ENCODE measurements at places on chromosomes 2 and 18. TPM values are rescaled to one million over a fixed set of nuclear protein-coding genes. Genes with fewer than 3 reads are reported as not detected.

The PCARE gene
- not detected for total RNA-seq

The ASB18 gene
- not detected for total RNA-seq

The GALNT13 gene
- not detected for total RNA-seq

The SLC9A4 gene
- total RNA-seq = not detected

The UGT1A4 gene
- not detected for total RNA-seq

The APOB gene
- 1.9 TPM for total RNA-seq

The OXER1 gene
- 0.13 TPM for total RNA-seq

The C2orf15 gene
- total RNA-seq = 2.3 TPM

The YES1 gene
- total RNA-seq = 16.3 TPM

The MLPH gene
- not detected for total RNA-seq

- no peak for DNase-seq
Observed at GRCh38 chr18:75170022-75170789, 38.7 kb downstream of the PTGR3 start.

- DNase-seq = no peak
Observed at GRCh38 chr18:37225279-37225678, 340.3 kb downstream of the CELF4 start.

DNA sequence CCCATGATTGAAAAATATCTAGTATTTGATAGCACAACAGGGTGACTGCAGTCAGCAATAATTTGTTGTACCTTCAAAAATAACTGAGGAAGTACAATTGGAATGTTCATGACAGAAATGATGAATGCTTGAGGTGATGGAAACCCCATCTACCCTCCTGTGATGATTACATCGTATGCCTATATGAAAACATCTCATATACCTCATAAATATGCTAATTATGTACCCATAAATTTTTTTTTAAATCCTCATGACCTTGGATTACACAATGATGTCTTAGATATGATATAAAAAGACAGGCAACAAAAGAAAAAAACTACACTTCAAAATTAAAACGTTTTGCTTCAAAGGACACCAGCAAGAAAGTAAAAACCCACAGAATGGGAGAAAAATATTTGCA is 1.4 kb upstream of the POLR1B start:
- DNase-seq = no peak

DNA sequence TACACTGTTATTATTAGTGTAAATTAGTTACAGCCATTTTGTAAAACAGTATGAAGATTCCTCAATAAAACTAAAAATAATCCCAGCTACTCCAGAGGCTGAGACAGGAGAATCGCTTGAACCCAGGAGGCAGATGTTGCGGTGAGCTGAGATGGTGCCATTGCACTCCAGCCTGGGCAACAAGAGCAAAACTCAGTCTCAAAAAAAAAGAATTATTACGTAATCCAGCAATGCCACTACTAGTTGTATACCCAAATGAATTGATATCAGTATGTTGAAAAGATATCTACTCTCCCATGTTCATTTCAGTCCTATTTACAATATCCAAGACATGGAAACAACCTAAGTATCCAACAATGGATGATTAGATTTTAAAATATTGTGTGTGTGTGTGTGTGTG is 313.6 kb downstream of the EPHA4 start:
- DNase-seq = no peak

DNA sequence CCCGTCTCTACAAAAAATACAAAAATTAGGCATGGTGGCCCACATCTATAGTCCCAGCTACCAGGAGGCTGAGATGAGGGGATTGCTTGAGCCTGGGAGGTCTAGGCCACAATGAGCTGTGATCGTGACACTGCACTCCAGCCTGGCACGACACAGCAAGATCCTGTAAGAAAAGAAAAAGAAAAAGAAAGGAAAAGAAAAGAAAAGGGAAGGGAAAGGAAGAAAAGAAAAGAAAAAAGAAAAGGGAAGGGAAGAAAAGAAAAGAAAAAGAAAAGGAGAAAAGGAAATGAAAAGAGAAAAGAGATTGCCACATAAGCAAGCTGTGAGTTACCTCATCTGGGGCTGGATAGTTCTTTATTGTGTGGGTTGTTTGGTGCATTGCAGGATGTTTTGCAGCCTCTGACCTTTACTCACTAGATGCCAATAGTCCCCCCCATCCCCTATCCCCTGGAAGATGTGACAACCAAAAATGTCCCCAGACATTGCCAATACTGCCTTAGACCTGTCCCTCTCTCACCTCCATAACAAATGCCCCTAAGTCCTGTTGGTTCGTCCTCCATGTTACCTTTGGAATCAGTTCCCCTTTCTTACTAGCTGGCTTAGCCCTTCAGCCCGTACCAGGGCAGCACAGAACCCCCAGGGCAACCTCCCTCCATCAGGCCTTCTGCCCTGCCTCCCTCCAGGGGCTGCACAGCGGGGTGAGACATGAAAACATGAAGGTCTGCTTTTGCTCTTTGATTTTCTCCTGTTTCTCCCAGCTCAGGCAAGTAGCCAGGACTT is 8.9 kb downstream of the ASPRV1 start:
- no peak for DNase-seq

DNA sequence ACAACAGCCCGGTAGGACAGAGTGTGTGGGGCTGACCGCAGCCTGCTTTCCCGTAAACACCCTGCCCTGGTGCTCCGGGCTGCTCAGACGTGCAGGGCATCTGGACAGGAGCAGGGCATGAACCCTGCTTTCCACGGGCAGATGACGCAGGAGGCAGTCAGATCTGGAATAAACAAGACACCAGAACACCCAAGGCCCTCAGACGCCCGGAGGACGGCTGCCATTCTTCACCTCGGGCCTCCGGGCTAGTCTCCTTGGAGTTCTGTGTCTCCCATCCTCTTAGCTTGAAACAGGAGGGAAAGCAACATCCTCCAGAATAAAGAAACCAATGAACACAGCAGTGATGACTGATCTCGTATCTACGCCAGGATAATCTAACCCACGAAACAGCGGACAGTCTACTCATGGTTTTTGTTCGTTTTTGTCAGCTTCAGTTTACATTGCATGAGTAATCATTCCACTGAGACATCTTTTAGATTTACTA is 7.3 kb downstream of the PXDN start:
- no peak for DNase-seq

GRCh38 chr18:2036086-2036485 is 535.2 kb downstream of the METTL4 start:
- DNase-seq = no peak

DNA sequence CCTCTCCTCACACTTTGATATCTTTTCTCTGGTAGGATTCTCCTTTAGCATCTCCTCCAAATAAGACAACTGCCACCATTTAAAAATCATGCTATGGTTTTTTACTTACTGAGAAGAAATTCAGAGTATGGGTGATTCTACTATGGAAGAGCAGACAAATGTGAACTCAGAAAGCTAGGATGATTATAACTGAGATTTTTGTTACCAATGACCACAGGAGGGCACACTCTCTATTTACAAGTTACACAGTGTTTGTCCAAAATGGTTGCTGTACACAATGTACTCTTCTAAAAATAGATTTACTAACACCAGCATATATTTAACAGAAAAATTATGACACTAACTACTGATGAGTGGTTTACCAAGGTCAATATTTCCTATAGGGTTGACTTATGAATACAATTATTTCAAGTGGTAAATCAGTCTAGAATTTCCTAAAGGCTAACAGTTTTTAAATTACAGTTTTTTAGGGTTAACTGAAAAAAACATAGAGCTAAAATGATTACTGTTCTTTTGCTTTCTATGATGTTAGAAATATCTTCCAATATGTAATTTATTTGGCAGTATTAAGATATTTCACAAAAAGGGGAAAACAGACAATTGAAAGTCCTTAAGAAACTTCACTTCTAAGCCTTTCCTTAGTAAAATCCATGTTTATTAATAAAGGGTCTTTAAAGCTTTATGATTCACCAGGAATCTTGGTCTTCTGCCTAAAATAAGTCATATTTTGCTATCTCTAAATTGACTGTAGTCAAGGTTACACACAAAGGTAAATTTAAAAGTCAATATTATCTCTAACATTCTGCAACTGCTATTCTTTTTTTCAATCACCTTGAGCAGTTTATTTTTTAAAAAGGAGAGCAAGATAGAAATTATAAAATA is 57.2 kb downstream of the MAP4K3 start:
- DNase-seq = no peak

DNA sequence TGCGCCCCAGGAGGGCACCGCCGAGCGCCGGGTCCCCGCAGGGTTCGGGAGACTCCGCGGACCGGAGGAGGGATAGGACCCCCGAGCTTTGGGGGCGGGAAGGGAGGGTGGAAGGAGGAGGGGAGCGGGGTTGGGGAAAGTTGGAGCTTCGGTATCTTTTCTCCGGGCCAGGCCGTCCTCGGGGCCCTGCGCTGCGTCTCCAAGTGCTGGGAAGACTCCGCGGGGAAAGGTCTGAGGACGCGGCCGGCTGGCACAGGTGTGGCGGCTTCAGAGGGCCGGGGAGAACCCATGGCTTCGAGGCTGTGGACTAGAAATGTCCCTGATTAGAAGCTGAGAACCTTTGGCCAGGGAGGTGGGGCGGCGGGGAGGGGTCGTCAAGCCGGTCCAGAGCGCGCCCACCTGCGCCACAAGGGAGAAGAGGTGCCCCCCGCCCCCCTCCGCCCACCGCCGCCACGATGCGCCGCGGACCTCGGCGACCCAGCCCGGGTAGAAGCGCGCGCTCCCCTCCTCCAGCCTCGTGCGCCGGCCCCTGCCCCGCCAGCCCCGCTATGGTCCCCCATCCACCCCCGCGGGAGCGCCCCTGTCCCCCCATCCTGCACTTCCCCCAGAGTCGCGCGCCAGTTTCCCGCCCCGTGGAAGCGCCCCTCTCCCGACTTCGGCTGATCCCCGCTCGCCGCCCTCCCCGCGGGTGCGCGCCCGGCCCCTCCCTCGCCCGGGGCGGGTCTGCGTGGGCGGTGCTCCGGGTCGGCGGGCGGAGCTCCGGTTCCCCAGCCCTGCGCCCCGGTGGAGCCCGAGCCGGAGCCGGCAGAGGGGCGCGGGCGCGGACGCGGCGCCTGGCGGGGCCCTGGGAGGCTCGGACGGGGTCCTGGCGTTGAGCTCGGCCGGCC is at the start of gene SNTG2:
Gene SNTG2 (plus strand): TSS at position 770 of the 887 bp plus-strand sequence. CDS start 148 bp downstream, outside the sequence.
- no peak for DNase-seq

DNA sequence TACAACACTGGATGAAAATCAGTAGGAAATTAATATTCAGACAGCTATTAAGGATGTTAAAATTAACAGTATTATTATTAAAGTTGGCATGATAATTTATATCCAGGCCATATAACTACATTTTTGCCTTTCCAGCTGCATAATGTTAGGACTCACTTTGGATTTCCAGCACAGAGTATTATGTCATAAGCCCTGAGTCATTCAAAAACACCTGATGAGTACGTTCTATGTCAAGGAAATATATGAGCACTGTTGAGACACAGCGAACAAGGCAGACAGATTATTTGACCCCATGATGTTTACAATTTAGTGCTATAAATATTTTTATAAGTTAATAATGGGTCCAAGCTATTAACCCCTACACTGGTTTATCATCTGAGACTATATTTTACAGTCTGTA is 59.8 kb upstream of the RIT2 start:
- no peak for DNase-seq

DNA sequence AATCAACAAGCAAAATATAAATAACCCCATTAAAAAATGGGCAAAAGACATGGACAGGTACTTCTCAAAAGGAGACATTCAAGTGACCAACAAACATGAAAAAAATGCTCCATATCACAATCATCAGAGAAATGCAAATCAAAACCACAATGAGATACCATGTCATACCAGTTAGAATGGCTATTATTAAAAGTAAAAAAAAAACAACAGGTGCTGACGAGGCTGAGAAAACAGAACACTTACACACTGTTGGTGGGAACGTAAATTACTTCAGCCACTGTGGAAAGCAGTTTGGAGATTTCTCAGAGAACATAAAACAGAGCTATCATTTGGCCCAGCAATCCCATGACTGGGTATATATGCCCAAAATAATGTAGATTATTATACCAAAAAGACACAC is 69.1 kb downstream of the CWC22 start:
- no peak for DNase-seq

GRCh38 chr2:168649105-168649504 is 153.3 kb upstream of the NOSTRIN start:
- no peak for DNase-seq

DNA sequence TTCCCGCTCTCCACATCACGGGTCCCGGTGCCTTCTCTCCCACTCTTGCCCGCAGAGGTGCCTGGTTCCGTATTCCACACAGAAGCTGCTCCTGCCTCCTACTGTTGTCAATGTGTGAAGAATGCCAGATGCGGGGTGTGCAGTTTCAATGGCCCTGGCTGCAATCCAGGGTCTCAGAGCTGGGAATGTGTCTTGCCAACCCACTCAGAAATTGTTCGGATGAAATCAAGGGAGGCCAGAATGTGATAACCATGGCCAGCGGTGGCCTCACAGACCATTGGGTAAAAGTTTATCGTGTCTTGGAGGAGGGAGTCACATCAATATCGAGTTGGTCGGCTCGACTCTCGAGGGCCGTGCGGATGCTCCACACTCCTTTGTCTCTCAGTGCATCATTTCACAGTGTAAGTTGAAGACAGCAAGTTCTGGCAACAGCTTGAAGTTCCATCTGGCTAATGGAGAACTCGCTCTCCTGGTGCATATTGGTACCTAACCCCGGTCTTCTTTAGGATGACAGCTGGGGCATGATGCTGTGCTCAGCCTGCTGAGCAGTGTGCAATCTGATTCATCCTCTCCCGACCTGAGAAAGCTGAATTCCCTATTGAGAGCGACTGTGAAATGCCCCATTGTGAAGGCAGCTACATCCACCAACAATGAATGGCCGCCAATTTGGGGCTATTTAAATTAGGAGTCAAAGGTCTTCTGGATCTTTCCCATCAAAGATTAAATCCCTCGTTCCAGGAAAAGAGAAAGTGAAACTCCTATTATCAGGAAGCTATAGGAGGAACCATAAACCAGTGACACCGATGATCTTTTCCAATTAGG is 389.0 kb downstream of the SOX11 start:
- no peak for DNase-seq

DNA sequence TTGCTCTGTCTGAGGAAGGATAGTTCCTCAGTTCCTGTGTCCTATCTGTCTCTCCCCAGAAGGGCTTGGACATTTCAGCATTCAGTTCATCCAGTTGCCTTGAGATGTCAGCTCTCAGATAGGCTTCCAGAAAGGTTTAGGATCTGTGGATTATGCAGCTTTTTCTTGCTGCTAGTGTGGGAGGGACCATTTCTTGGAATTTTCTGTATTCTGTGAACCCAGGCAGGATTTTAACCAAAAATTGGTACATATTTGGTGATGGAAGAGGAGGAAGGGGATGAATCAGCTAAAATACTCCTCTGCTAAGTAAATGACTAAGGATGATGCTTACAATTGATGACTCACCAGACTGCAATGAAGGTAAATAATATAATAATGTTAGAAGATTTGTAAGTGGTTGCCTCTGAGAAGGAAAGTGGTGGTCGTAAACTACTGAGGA is 58.6 kb upstream of the DOCK10 start:
- DNase-seq = no peak

GRCh38 chr2:83585250-83585649 is 873.8 kb downstream of the SUCLG1 start:
- DNase-seq = no peak

GRCh38 chr2:128549646-128550260 is 231.1 kb upstream of the HS6ST1 start:
- no peak for DNase-seq

GRCh38 chr2:207423886-207424285 is 105.9 kb upstream of the CREB1 start:
- no peak for DNase-seq

All from T-cell (primary cell).